ENCODE measurements at places on chromosomes 2 and 18. TPM values are rescaled to one million over a fixed set of nuclear protein-coding genes. Genes with fewer than 3 reads are reported as not detected.

PDE1A gene
- 14.1 TPM for polyA plus RNA-seq

AKAIN1 gene
- polyA plus RNA-seq: not detected

AQP12A gene
- polyA plus RNA-seq: not detected

GRCh38 chr2:73068147-73068546 lies 3.4 kb downstream of the SFXN5 start:
- no peak for DNase-seq

- no peak for DNase-seq
Observed at GRCh38 chr18:57951999-57952774, 91.8 kb upstream of the NEDD4L start.

DNA sequence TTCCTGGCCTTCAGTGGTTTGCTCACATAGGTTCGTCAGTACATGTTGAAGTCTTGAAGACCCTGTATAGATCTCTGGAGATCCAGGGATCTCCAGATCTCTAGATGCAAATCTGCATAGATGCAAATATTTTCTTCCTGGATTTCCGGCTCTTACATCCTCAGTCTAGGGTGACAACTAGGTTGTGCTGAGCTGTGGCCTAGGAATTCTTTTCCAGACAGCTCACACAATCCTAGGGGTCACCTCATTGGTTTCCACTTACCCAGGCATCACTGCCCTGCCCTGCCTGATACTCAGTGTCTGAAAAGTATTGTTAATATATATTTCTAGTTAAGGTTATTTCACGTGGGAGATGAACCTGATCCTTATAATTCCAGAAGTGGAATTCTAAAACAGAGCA lies 105.1 kb upstream of the TTC27 start:
- no peak for DNase-seq

GRCh38 chr2:15840148-15840547 lies 100.2 kb upstream of the MYCN start:
- DNase-seq: no peak

DNA sequence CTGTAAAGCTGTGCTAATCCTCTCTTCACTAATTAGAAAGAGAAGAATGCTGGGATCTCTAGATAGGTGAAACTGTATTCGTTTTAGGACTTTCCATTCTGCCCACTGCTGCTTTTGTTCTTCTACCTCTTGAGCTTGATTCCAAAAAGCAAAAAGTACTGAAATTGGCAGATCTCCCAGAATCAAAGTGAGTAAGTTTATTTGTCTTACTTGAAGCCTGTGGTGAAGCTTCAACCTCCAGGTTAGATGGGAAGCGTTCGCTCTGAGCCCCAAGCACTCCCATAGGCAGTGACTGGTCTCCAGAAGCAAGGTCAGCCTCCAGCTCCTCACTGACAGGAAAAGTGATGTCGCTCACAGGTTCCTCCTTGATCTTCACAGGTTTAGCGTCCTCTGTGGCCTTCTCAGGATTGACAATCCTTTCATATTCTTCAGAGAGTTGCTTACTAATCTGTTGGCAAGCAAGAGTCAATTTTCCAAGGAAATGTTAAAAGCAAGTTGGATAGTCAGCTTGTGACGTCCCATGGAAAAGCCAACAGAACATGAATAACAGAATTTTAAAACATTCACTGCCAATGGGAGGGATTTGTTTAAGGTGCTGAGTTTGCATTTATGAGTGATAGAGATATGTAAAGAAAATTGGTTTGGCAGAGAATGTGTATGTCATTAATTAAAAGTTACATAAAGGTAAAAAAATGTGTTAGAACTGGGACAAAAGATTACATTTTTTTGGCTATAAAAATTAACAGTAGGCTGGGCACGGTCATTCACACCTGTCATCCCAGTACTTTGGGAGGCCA lies 8.1 kb downstream of the SUPT7L start:
- no peak for DNase-seq

DNA sequence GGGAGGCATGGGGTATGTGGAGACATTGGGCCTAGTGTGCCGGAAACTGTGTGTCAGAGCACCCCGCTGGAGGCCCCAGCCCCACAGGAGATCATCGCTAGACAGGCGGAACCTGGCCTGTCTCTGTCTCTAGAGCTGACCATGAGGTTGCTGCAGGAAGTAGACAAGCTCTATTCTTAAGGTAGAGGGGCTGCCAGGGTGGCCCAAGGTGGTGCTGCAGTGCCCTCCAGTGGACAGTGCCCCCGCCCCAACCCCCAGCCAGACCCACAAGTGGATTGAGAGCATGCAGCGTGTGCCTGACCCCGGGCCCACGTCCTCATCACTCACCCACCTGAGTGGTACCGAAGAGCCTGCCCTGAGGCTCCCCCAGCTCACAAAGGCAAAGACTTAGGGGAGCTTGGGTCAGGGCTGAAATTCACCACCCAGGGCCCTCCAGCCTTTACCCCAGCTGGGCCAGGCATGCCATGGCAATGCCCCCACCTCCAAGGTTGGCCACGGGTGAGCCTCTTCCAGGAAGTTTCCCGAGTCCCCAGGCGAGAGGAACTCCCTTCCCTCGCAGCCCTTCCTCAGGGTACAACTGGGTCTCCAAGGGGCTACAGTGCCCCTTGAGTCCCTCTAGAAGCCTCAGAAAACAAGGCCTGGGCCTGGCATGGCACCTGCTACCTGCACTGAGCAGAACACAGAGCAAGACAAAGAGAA lies 155.0 kb downstream of the TTC32 start:
- DNase-seq: no peak

GRCh38 chr2:202157211-202157990 lies 81.0 kb downstream of the SUMO1 start:
- no peak for DNase-seq

MSH6 gene
- polyA plus RNA-seq: 71.2 TPM

DNA sequence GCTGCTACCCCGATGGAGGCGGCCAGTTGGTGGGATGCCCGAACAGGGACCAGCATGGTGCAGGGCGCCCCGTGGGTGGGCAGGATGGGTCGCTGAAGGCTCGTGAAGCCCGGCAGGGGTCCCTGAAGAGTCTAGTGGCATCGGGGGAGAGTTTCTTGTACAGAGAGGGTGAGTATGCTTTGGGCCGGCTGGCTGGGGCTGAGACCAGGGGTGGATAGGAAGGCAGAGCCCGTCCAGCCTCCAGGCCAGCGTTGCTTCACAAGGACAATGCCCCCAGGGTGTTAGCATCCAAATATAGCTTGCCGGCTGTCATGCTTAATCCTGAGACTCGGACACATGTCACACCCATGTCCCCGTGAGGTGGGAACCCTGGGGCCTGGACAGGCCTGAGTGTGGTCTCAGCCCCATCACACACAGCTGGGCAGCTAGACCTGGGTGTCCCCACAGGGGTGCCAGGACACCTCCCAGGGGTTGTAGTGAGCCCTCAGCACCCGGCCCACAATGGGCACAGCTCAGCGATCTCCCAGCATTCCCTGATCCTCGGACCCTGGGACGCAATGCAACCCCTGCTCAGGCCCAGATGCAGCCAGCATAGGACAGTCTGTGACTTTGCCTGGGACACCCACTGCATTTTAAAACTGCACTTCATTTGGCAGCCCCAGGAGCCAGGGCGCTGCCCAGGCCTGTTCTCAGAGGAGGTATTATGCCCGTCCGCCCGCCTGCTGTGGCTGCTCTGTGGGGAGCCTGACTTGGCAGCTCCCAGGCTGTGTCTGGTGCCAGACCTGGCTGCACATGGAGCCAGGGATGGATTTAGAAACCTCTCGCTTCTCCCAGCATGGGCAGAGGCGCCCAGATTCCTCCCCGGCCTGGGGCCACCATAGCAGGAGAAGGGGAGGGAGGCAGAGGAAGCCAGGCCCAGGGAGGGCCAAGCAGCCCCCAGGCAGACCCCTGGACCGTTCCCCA lies 36.4 kb downstream of the RAMP1 start:
- no peak for DNase-seq

- no peak for DNase-seq
Observed at GRCh38 chr2:54977149-54977548, 73.1 kb downstream of the RTN4 start.

- DNase-seq: no peak
Observed at GRCh38 chr2:137181370-137181769, 416.0 kb downstream of the THSD7B start.

DES gene
- 32.6 TPM for polyA plus RNA-seq

DNA sequence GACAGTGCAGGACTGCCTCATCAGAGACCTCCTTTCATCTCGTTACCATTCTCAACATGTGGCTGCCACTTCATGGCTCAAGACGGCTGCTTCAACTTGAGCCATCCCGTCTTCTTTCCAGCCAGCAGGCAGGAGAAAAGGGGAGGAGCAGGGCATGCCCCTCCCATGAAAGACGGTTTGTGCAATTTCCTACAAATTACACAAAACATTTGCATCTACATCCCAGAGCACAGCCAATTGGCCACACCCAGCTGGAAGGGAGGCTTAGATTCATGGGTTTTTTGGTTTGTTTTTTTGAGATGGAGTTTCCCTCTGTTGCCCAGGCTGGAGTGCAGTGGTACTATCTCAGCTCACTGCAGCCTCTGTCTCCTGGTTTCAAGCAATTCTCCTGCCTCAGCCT lies 11.8 kb downstream of the UCN start:
- DNase-seq: no peak

DNA sequence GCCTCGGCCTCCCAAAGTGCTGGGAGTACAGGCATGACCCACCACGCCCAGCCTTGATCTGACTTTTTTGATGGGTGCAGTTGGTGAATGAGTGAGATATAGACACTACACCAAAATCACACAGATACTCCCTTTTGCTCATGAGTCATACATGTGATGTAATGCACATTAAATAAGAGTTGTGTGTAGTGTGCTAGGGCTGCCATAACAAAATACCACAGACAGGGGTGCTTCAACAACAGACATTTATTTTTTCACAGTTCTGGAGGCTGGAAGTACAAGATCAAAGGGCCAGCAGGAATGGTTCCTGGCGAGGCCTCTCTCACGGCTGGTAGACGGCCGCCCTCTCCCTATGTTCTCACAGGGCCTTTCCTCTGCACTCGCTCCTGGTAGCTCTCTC lies 46.6 kb downstream of the GBX2 start:
- DNase-seq: no peak

- DNase-seq: no peak
Observed at GRCh38 chr18:23809415-23809814, 120.2 kb downstream of the LAMA3 start.

- no peak for DNase-seq
Observed at GRCh38 chr2:150606380-150607060, 119.1 kb upstream of the RND3 start.

DNA sequence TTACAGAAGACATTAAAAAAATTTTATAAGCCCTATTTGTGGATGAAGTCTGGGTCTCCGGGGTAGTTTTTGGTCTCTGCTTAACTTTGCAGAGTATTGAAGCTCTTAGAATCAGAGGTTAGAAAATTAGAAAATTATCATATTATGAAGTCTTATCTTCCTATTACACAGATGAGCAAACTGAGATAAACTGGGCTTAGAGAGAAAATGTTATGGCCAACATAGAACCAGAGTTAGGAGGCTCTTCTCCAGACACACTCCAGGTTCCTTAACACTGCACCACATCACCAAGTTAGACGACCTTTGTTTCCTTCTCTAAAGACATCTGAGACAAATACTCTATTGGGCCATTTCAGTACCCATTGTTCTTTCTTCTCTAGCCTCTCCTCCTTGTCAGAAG lies 36.7 kb upstream of the NEB start:
- no peak for DNase-seq

- no peak for DNase-seq
Observed at GRCh38 chr18:58239879-58240278, 195.9 kb downstream of the NEDD4L start.

GRCh38 chr18:72063001-72063400 lies 481.1 kb downstream of the CBLN2 start:
- DNase-seq: no peak

B4GALT6 gene
- polyA plus RNA-seq: 15.5 TPM

- DNase-seq: no peak
Observed at GRCh38 chr2:234595829-234596228, 98.9 kb upstream of the ARL4C start.

SPP2 gene
- polyA plus RNA-seq: 0.27 TPM

DNA sequence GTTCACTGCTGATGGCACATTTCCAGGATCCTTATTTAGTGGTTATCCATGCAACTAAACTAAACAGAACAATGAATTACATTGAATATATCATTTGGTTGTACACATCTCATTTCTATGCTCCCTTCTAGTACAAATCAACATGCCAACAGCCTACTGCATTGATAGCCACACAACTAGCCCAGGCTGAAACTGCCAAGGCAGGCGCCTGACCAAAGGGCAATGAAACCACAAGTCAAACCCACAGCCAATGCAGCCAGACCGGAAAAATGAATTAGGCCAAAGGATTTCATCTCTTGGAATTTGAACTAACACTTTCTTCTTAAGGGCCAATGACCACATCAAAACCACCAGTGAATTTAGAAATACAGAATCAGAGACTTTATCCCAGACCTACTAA lies 196.4 kb downstream of the NOL4 start:
- no peak for DNase-seq

SMPD4 gene
- 59.3 TPM for polyA plus RNA-seq

M1AP gene
- polyA plus RNA-seq: 0.23 TPM

DNA sequence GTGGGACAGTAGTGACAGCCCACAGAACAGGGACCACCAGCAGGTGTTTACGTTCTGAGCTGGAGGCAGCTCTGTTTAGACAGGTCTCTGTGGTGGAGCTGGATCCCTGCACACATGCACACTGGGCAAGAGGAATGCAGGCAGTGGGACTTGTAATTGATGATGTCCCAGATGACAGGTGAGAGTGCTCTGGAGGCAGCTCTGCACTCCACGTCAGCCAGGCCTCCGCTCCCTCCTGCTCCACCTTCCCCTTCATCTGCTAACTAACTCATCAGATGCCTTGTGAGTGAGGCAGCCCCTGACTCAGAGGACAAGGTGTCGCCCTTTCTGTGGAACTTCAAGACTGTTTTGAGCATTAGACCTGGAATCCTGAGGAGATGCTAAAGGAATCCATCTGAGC lies 53.2 kb downstream of the SH3YL1 start:
- DNase-seq: no peak

GRCh38 chr2:8558956-8559355 lies 122.9 kb upstream of the ID2 start:
- DNase-seq: no peak

- no peak for DNase-seq
Observed at GRCh38 chr18:50935493-50936191, 32.2 kb upstream of the ELAC1 start.

DNA sequence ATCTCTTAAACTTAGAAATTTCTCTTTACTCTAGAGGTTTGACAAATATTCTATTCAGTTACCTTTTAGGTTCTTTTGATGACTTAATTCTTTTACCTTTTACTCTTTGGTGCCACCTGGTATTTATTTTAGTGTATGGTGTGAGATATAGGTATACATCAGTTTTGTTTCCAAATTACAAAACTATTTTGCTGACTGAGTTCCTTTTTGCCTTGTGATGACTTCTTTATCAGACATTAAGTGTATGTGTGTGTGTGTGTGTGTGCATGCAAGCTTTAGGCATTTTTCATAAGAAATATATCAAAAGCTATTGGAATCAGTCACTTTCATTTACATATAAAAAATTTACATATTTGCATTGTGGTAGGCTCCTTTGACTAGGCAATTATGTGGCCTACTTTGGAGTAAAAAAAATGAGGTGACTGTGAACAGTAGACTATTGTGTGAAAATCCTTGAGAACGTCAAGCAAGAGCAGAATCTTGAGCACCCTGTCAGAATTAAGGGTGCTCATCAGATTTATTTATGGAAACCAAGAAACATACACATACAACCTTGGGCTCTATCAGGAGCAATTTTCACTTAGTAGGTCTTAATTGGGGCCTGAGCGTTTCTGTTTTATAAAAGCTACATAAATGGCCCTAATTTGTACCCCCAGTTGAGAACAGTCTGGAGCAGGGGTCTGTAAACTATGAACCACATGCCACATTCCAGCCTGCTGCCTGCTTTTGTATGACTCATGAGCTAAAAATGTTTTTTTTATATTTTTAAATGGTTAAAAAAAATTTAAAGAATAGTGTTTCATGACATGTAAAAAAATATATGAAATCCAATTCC lies 415.9 kb downstream of the SLC4A3 start:
- DNase-seq: no peak

SERPINB13 gene
- not detected for polyA plus RNA-seq
